ENCODE measurements at places on chromosomes 2 and 18.

DNA sequence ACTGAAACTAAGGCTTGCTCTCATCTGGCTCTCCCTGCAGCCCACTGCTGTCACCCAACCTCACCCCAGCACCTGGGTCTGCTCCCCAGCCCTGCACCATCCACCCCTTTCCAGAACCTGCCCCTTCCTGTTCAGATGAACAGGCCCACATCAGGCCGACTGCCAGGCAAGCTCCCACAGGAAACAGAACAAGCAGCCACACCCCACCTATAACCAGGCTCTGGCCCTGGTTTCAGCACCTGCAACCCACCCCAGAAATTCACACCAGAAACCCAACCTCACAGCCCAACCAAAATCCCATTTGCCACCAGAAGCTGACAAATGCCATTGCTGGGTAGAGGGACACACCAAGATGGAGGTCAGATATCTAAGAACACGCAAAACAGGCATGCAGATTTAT is 159.2 kb upstream of the ID2 start:
- no peak for DNase-seq

DNA sequence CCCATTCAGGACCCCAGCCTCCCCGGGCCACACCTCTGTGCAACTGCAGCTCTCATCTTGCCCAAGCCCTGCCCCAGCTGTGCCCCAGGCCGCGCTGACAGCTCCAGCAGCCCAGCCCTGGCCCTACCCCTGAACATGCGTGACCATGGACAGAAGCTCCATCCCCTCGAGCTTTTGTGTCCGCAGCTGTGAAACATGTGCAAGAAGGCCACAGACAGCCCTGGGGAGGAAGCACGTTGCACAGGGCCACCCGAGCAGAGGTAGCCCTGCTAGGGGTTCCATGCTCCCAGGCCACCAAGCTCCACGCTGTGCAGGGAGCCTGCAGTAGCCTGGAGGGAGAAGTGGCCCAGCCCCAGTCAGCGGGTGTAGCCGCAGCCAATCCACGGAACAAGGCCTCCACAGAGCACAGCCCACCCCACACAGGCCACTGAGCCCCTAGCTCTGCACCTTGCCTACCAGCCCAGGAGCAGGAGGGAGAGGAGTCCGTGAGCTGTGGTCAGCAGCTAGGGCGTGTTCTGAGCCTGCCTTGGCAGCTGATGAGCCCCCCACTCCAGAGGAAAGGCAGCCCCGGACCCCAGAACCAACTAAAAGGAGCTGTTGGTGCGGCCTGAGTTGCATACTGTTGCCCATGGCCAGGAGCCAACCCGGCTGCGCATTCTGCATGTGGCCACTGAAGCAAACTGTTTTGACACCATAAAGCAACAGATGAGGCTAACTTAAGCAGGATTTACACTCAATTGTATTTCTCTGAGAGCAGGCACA is 184.0 kb downstream of the SEPTIN10 start:
- no peak for DNase-seq

DNA sequence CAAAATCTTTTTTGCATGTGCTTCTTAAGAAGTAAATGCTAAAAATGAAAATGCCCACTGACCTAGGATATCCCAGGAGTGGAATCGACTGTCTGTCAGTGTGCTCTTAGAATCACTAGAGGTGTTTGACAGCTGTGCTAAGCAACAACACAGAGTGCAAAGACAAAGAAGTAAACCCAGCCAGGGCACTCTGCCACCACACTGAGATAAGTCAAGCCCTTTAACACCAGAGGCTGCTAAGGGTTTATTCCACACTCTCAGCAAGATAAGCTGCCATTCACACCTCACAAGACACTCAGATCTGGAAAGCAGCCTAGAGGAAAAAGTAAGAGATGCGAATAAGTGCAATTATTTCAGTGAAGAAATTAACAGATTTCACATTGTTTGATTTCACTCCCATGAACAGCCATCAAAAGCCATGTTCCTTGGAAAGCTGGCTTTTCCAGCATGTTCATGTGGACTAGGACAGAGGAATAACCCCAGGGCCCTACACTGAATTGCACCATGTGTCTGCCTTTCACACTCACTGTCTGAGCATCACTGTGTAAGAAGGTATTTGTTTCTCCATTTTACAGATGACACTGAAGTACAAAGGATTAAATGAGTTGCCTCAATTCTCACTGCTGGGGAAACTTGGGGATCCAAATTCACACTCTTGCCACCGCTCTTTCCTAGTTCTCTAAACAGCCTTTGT is 6.0 kb upstream of the BMP10 start:
- DNase-seq = no peak

GRCh38 chr2:1132328-1132969 is 181.8 kb downstream of the SNTG2 start:
- DNase-seq = no peak

- no peak for DNase-seq
Measured at GRCh38 chr2:73701968-73702665, 35.0 kb downstream of the TPRKB start.

DNA sequence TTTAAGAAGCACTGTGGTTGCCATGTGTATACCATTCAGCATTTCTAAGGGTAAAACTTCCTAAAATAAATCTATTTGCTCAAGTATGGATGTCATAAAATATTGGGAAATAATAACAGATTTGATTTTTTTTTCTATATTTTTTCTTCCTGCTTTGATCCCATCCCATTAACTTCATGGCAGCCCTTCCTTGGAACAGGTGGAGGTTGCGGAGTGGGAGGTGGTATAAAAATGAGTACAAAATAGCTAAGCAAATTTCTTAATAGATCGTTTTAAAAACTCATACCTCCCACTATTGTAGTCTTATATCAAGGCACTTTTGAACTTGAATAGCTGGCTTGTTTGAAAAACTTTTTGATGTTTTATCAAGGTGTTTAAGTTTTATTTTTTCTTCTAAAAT is 152.1 kb upstream of the KYNU start:
- DNase-seq = no peak

DNA sequence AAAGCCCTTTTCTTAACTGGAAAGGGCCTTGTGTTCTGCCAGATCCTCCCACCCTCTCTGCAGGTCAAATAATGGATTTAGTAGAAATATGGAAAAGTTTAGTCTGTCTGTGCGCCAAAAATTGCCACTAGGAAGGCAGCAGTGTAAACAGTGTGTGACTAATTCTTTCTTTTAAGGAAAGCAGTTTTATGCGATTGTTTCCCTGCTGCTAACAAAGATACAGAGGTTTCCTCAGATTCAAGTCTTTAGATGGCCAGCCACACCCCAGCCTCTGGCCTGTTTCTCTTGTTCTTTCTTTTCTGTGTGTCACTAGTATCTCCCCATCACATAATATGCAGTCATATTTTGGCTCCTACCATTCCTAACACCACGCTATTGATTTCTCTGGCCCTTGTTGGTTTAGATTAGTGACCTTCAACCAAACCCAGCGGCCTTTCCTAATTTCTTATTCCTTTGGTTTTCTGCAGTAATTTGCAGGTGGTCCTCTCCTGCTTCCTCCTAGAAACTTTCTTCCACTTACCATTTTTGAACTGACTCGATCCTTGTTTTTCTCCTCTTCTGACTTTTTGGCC is 157.4 kb downstream of the LTBP1 start:
- no peak for DNase-seq

- DNase-seq = no peak
Measured at GRCh38 chr2:144625626-144626025, 105.7 kb upstream of the ZEB2 start.

- peak; percentile 57 for DNase-seq
Measured at GRCh38 chr2:63692002-63692606, 103.3 kb downstream of the MDH1 start.

DNA sequence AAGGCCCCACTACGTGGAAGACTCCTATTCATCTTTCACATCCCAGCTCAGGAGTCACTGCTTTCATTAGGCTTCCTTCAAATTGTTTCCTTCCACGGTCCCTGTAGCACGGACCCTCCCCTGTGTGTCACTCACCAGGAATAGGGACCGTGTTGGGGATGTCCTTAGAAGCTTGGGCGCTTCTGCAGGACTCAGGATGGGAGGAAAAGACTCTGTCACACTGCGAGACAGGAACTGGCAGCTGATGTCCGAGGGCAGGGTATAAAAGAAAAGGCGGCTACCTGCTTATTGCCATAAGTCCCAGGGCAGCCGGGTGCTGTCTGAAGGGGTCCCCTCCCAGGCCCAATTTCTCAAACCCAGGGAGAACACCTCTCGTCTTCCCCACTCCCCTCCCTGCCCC is 79.1 kb downstream of the BCL2L11 start:
- DNase-seq = no peak

GRCh38 chr2:98702127-98702802 is 28.7 kb downstream of the MGAT4A start:
- no peak for DNase-seq

- no peak for DNase-seq
Measured at GRCh38 chr2:234596696-234597575, 100.1 kb upstream of the ARL4C start.

GRCh38 chr2:69278366-69278765 is 108.7 kb downstream of the GFPT1 start:
- no peak for DNase-seq

DNA sequence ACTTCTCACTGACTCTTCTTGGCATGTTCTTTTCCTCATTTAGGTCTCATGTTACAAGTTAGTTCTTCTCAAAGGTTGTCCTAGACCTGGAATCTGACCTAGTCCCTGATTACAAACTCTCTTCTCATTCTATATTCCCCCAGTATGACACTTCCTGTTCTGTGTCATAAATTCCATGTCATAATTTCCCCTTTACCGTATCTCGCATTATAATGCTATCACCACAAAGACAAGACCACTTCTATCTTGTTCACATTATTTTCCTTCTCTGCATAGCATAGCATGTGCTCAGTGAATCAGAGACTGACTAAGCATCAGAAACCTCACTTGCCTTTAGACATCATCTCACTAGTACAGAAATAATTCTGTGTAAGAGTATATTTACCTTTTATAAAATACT is 63.6 kb upstream of the CAVIN2 start:
- no peak for DNase-seq

- no peak for DNase-seq
Measured at GRCh38 chr2:60843006-60843405, 38.4 kb upstream of the REL start.

DNA sequence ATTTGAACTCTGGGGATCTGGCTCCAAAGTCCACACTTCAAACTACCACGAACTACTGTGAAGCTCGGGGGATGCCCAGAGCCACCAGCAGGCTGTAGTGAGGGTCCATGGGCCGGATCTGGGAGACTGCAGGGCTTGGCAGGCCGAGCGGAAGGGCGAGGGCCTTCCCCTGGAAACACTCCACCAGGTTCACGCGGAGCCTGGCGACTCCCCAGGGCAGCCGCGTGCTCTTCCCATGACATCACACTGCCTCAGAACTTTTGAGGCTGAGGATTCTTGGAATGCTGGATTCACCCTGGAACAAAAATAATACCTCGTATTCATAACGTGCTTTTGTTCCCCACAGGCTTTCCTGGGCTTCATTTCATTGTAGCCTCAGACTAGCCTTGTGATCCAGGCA is 201.0 kb downstream of the SMAD7 start:
- no peak for DNase-seq

GRCh38 chr2:196792865-196793264 is 6.6 kb downstream of the GTF3C3 start:
- DNase-seq = no peak

GRCh38 chr18:62485684-62486083 is 37.1 kb upstream of the ZCCHC2 start:
- no peak for DNase-seq

DNA sequence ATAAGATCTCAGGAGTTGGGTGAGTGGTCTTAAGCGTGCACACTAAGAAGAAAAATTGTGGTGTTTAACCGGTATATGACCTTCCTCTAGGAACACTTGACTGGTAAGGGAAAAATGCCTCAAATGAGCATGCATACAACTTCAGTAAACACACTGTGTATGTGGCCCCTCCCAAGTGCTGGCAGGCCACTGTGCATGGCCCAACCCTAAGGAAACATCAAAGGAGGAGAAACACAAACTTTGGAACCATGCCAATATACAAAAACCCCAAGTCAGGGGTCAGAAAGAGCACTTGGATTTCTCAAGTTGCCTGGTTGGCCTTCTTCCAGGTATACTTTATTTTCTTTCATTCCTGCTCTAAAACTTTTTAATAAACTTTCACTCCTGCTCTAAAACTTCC is 308.9 kb upstream of the LRRTM4 start:
- DNase-seq = no peak

- no peak for DNase-seq
Measured at GRCh38 chr2:239831001-239831731, 194.0 kb downstream of the NDUFA10 start.

DNA sequence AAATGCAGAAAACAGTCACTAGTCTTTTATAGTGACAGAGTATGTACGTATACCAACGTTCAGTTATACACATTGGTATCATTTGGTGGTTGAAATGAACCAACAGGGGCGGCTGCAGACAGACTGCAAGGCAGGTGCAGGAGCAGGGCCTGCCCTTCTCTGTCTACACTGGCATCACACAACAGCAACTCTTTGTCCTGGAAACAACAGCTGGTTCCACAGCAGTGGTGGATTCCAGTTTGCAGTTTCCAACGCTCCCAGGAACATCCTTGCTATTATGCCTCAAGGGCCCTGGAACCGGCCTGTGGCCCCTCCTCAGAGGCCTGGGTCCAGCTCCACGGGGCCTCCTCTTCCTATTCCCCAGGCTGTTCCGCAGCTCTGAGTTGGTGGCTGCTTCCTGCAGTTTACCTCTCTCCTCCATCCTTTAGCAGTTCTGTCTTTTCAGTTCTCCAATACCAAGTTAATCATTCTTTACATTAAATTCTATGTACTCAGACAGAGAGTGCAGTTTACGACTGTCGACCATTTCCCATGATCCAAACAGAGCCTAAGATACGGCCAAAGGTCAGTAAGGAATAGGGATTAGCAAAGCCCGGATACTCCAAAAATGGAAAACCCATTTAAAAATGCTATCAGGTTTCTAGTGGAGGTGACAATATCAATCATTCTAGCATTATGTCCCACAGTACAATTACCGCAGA is 87.8 kb downstream of the NOL10 start:
- DNase-seq = no peak

DNA sequence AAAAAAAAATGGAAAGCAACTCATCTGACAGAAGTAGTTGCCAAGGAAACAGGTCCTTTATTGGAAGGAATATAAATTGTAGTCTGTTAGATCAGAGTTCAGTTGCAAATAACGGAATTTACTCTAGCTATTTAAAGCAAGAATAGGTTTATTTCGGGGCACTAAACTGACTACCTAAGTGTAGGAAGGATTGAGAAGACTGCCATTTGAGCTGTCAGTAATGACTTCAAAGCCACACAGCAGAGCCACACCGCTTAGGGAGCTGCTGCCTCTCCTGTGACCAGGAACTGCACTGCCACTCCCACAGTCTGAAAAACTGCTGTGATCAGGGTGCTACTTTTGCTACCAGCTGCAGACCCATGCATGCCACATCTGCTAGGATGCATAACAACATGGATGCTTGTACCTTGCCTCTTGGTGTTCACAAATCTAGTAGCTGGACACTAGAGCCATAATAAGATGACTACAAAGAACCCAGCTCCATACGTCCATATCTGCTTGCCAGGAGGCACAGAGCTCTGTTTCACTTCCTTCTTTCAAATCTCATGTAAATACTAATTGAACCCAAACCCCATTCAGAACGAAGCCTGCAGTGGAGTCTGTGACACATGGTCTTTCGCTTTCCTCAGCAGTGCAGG is 2.2 kb downstream of the DSG2 start:
- no peak for DNase-seq

- no peak for DNase-seq
Measured at GRCh38 chr2:165568361-165568760, 98.9 kb downstream of the CSRNP3 start.
